ENCODE measurements at places on chromosomes 12 and 14.

DNA sequence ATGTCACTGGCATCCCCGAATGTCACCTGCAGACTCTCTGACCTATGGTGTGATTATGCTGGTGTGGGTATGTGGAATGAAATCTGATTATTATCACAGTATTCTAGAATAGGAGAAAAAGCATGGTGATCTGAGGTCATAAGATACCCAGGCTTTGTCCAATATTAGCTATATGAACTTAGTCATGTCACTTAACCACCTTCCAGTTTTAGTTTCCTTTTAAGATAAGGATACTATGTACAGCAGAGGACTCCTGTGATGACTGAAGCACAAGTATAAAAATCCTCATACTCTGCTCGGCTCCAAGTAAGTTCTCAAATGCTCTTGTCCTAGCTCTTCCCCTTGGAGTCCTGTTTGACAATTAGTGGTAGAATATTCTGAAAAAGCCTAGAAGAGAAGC lies 2.8 kb downstream of the GNS start:
- DNase-seq: no peak

GRCh38 chr12:80838024-80838658 lies 99.6 kb downstream of the LIN7A start:
- no peak for DNase-seq

DNA sequence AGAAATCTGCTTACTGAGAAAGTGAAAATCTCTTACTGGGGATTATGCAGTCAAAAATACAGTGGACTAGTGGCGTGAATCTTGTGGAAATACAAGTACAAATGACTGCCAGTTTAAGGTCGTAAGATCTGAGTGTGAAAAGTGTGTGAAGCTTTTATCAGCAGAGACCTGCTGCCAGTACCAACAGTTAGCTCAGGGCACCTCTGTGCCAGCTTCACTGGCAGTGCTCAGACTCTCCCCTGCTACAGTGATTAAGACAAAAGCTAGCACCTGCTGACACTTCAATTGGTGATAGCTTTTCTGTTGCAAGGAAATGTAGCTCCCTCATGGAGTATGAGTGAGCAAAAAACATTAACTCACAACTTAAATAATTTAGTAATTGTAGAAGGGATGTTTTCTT lies 185.1 kb downstream of the ANO6 start:
- DNase-seq: no peak

DNA sequence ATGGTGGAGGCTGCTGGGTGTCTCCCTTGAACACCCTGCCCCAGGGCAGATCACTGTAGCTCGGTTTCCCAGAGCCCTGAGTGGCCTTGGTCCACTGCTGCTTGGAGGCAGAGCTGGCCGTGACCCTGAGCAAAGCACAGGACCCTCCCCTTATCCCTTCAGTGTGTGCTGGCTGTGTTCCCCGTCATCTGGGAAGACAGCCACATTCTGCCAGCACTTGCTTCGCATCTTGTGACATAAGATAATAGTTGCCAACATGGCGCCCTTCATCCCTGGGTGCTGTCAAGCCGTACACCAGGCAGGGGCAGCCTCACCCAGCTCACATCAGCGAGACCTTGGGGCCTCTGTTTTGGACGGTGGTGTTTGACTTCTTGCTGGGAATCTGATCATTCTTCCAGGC lies 12.1 kb upstream of the ALDH2 start:
- DNase-seq: no peak

DNA sequence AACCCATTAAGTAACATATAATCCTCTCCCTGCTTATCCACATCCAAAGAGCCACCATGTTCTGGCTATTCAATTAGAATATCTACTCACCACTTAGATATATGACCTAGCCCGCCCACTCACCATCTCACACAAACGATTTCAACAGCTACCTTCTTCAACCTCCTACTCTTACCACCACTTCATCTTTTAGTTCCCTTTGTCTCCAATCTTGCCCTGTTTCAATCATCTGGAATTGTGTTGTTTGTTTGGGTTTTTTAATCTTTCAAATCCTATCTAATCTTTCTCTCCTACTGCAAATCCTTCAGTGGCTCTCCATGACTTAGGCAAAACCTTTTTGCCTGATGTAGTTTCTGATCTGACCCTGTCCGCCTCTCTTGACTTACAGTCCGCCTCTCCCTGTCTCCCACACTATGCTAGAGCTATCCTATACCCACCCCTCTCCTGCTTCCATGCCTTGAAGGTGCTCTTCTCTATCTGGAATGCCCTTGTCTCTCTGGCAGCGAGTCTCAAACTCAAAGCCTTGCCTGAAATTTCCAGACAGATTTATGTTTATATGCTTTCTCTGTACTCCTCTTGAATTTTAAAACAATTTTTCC lies 161.0 kb upstream of the CRY1 start:
- no peak for DNase-seq

All from right renal pelvis (tissue), 4 donors.